ENCODE measurements at places on chromosomes 5 and 9. TPM values are rescaled to one million over a fixed set of nuclear protein-coding genes. Genes with fewer than 3 reads are reported as not detected.

The TMEFF1 gene
- 295 TPM for polyA plus RNA-seq

The GAPVD1 gene
- polyA plus RNA-seq = 39.4 TPM

The CANX gene
- 232 TPM for polyA plus RNA-seq

The PTPN3 gene
- 3.8 TPM for polyA plus RNA-seq

The LCN6 gene
- not detected for polyA plus RNA-seq

The IPPK gene
- 36.0 TPM for polyA plus RNA-seq

The CDO1 gene
- polyA plus RNA-seq = 168 TPM

The HK3 gene
- 7.8 TPM for polyA plus RNA-seq

The LHX3 gene
- polyA plus RNA-seq = not detected

The TMEM8B gene
- polyA plus RNA-seq = 12.9 TPM

The NPDC1 gene
- polyA plus RNA-seq = 162 TPM

The TAF1L gene
- not detected for polyA plus RNA-seq

The TNFSF8 gene
- not detected for polyA plus RNA-seq

The HDHD3 gene
- 31.2 TPM for polyA plus RNA-seq

The IFNA21 gene
- not detected for polyA plus RNA-seq

The OR2V2 gene
- not detected for polyA plus RNA-seq

The HSD17B3 gene
- not detected for polyA plus RNA-seq

The RETREG1 gene
- polyA plus RNA-seq = 20.4 TPM

The PCDHB4 gene
- polyA plus RNA-seq = 4.2 TPM

The PPP1R26 gene
- 20.1 TPM for polyA plus RNA-seq

The OR1J2 gene
- not detected for polyA plus RNA-seq

The SGCD gene
- polyA plus RNA-seq = 2.5 TPM

The HRCT1 gene
- polyA plus RNA-seq = 0.84 TPM

The SV2C gene
- 0.88 TPM for polyA plus RNA-seq

The PGM5 gene
- not detected for polyA plus RNA-seq

The CETN3 gene
- 116 TPM for polyA plus RNA-seq

The PCDHB15 gene
- polyA plus RNA-seq = 13.7 TPM

The ZNF366 gene
- not detected for polyA plus RNA-seq

The NDOR1 gene
- polyA plus RNA-seq = 18.2 TPM

The CHSY3 gene
- polyA plus RNA-seq = not detected

The IFNA13 gene
- not detected for polyA plus RNA-seq

The CEL gene
- 0.95 TPM for polyA plus RNA-seq

The TERT gene
- polyA plus RNA-seq = not detected

The FOXD4L3 gene
- not detected for polyA plus RNA-seq

The CDH9 gene
- 1.7 TPM for polyA plus RNA-seq

The SRD5A1 gene
- 122 TPM for polyA plus RNA-seq

Data from neural cell (in vitro differentiated cells).